OCI-M1 (cell line): ENCODE measurements at places on chromosomes 5 and 9.

DNA sequence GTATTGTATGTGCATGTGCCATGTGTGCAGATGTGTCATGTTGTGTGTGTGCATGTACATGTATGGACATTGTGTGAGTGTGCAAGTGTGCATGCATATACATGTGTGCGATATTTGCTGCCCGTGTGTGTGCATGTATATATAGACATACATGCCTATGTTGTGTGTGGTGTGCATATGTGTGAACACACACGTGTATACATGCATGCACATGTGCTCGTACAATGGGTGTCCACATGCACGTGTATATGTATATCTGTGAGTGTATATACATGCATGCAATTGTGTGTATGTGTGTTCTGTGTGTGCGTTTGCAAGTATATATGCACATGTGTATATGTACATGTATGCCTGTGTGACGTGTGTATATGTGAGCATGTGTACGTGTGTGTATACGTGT, 3.0 kb upstream of the SLC6A18 start:
- DNase-seq = no peak

DNA sequence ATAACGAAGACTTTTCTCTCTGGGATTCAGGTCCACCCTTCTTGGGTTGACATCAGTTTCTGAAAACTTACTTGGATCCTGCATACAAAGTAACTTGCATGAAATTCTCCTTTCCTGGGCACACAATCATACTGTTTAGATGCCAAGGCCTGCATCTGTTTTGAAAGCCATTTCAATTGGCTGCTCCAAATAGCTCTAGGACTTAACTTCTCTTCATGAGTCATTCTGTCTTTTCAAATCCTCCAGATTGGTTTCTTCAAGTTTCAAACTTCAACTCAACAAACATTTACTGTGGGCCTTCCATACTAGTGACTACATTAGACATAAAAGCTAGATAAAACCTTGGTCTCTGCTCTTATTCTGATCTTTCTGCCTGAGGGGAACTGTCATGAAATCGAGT, 54.8 kb upstream of the HMHB1 start:
- no peak for DNase-seq

GRCh38 chr5:14212838-14213237, 69.7 kb downstream of the TRIO start:
- no peak for DNase-seq

DNA sequence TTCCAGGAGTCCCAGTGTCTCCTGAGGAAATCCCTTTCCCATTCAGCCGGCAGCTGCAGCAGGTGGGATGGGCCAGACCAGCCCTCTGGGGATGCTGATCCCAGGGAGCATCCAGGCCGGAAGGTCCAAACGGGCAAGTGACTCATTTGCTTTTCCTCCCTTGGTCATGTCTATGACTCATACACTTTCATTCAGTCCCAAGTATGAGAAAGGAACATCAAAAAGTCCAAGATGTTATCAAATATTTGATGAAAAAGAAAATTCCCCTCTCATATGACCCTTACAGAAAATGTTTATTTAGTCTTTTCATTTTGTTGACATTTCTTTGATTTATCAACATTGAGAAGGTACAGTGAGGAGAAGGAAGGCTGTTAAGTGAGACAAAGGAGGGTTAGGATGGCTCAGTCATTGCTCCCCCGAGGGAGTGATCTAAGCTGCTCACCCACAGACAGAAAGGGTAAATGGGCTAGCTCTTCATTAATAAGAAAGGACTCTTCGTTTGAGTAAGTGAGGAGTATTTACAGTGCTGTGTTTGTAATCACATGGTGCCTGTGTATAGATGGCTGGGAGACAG, 117.6 kb upstream of the ANKRD55 start:
- DNase-seq = no peak

DNA sequence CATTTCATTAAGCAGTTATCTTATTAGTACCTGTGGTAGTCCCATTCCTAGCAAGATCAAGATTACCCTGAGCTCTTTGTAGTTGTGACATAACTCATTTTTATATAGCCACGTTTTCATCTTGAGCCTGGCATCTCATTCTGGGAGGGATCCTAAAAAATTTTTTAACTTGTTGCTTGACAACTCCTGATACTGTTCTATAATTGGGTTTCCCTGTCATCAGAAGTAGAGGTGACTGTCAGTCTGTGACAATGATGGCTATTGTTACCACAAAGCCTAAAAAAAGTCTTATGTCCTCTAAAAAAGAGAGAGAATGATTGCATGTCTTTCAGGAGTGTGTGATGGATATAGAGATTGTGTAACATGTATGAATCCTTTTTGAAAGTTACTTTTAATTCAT, 164.8 kb downstream of the SGCD start:
- no peak for DNase-seq

- no peak for DNase-seq
Observed at GRCh38 chr9:70054521-70054920, 10.9 kb downstream of the MAMDC2 start.

- DNase-seq = no peak
Observed at GRCh38 chr9:117815948-117816347, 111.7 kb downstream of the TLR4 start.
